ENCODE measurements at places on chromosomes 5 and 9.
A peak's percentile ranks its signal among the peaks of the same experiment; 100 is the strongest.

DNA sequence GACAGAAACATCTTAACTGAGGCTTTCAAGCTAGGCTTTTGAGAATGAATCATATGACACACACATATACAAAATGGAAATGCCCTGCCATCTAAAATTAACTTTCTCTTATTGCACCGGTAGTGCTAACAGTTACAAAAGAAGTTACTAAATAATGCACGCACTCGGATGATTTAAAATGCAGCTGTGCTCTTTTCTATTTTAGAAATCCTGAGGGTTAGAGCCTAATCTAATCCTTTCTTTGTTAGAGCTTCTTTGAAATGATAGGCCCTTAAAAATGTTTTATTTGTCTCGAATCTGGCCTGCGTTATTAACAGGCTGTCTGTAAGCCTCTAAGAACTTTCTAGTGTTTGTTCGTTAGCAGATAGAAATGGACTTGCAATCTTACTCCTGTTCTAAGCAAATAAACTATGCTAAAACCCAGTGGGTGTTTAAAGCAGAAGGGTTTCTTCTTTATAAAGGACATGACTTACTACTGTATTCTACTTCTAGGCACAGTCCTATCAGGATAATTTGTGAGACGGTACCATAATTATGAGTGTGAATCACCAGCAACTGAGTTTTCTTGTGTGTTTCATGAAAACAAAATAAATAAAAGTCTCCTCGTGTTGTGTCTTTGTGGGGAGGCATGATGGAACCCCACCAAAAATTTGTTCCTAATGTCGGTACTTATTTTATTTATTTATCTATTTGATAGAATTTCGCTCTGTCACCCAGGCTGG is 69.2 kb upstream of the MYO10 start:
- DNase-seq, result no peak

GRCh38 chr9:94017939-94018531 is 62.9 kb upstream of the BARX1 start:
- no peak for DNase-seq

- DNase-seq, result no peak
Observed at GRCh38 chr9:133779081-133779480, 40.9 kb upstream of the SARDH start.

DNA sequence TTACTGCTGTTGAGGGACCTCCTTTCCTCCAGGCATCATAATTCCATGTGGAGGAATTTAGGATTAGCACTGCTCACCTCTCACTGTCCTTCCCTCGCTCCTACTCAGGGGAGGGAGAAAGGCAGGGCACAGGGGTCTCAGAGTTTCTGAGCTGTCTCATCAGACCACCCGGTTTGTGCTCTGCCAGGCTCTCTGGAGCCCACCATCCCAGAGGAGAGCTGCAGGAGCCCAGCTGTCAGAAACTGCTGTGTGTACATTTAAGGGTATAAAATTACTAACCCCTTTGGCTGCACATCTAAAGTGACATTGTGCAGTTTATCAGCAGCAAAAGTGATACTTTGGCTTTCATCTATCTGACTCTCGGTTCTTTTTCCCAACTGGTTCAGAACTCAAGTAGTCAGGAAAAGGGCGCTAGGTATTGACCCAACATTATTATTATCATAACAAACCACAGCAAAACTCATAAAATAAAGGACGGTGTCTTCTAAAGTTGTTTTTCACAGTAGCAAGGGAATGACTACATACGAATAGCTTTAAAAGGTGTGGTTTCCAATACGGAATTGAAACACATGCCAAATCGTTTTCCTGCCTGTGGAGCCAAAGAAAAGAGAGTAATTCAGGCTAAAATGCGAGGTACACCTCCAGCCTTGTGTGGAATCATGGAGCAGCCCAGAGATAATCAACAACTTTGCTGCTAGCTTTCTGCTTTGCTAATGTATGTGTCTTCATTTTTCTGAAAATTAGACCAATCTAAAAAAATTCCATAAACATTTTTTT is 348.1 kb downstream of the TMEM167A start:
- DNase-seq, result no peak

DNA sequence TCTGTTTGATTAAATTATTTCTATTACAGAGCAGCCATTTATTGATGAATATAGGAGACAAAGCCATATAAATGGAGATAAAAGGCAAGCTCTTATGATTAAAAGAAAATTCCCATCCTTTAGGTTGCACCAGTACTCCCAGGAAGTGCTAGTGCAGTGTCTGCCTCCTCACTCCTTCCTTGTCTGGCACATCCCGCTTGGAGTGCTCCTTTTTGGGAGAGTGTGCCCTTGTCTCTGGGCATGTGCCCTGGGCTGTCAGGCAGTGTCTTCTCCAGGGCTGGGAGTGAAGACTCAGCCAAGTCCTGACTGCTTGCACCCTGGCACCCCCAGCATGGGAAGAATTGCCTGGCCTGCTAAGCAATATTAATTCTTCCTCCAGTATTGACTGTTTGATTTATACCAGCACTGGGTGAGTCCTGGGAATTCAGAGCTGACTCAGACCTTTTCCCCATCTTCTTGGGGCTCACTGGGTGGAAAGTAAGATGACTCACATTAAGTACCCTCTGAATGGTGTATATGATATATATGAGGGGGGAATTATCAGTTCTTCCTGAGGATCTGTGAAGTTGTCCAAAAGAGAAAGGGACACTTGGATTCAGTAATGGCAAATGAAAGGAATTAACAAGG is 62.1 kb downstream of the ZSWIM6 start:
- no peak for DNase-seq

DNA sequence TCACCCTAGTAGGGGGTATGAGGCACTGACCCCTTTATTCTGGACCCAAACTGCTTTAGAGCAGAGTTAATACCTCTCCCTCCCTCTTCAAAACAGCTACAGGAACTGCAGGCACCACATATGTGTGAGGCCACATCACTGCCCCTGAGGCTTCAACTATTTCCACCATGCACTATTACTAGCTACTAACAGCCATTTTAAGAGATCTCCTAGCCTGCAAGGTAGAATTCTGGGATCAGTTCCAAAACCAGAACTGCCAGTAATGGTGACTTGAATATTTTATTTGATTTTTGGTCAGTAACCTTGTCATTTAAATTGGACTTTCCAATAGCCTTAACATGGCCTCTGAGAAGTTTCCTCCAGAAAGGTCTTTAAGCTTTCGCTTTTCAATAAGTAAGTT is 55.3 kb upstream of the FSD1L start:
- DNase-seq, result no peak

- DNase-seq, result no peak
Observed at GRCh38 chr5:78187172-78187571, 107.3 kb downstream of the AP3B1 start.

DNA sequence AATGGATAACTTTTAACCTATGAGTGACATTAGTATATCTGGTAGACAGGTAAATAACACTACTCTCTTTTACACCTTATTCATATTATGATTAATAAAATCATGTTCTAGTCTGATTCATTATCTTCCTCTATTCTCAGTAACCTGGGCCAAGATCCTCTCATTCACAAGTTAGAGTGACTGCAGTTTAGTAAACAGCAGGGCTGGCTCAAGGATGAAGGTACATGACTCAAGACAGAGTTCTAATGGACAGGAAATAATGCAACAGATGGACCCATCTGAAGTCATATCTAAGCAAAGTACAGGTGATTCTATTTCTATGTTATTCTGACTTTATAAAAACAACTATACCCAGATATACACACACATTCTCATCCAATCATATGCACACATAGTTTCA is 582.5 kb upstream of the CDH18 start:
- DNase-seq, result no peak

DNA sequence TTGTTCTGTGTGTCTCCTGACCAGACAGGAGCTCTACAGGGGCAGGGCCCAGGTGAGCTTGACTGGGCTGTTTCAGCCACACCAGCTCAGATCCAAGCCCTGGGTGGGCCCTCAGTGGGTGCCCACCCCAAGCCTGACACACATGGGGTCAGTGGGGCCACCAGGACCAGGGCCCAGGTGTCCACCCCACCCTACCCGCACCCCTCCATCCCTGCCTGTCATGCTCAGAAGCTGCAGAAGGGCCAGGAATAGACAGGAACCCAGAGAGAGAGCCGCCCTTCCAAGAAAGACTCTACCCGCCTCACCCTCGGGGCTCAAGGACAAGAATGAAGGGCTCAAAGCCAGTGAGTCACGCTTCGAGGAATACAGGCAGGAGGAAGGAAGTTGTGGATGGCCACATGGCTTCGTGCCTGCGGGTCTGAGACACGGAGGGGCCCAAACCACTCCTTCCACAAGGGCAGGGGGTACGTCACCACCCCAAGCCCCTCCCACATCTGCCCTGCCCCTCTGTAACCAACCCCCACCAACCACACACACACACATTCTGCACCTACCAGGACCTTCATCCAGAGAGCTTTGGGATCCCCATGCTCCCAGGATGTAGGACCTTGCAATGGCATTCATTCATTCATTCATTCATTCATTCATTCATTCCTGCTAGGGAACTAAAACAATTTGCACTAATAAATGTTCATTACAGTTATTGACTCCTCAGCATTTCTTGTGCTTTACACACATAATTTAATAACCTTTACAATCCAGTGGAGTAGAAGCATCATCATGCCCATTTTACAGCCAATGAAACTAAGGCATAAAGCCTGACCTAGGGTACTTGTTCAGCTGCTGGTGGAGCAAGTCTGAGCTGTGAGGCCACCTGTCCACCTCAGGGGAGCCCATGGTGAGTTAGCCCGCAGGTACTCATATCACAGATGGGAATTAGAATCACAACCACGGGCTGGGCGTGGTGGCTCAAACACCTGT is 55.9 kb upstream of the STXBP1 start:
- peak; percentile 16 for DNase-seq

GRCh38 chr9:109969573-109970237 is 189.7 kb downstream of the PALM2AKAP2 start:
- DNase-seq, result no peak

- no peak for DNase-seq
Observed at GRCh38 chr5:131281133-131281867, 17.4 kb downstream of the CDC42SE2 start.

- no peak for DNase-seq
Observed at GRCh38 chr9:95305770-95306492, 11.6 kb downstream of the FANCC start.

DNA sequence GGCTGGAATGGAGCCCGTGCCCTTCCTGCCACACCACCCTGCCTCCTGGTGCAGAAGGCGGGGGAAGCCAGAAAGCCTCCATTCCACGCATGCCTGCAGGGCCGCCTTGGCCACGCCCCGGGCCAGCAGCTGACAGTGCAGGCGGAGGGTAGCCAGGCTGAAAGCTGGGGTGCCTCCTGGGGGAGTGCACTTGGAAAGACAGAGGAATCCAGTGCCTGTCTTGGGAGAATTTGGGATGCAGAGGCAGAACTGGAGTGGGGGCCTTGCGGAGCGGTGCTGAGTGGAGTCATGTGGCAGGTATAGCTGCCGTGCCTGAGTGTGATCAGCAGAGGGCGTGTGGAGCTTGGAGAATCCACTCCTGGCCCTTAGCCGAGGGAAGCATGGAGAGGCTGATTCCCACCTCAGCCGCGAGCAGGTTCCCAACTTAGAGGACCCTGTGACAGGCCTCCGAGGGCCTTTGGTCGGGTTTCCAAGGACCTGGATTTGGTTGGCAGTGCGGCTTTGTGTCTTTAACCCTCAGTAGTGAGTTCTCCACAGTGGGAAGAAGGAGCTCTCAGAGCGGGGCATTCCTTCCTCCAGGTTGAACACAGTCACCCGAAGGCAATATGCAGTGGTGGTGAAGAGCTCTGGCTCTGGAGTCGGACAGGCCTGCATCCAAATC is 9.1 kb upstream of the URM1 start:
- peak; percentile 82 for DNase-seq

DNA sequence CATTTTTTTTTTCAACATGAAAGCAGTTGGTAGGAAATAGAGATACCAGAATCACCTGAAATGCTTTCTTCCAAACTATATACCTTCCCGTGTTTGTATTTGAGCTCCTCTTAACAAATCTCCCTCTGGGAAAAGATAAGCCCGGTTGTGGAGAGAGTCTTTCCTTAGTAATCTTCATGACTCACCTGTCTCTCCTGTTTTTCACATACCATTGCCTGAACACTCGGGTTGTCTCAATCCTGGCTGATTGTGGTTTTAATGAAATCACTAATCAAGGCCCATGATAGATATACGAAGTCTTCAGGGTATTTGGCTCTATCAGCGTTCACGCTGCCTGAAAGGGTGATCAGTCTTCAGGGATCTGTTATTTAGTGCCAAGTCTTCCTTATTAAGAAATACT is 136.7 kb downstream of the MAN2A1 start:
- DNase-seq, result no peak

GRCh38 chr9:113940077-113940476 is 64.0 kb downstream of the ZNF618 start:
- no peak for DNase-seq

- DNase-seq, result no peak
Observed at GRCh38 chr5:173742432-173742816, 126.0 kb upstream of the BOD1 start.

DNA sequence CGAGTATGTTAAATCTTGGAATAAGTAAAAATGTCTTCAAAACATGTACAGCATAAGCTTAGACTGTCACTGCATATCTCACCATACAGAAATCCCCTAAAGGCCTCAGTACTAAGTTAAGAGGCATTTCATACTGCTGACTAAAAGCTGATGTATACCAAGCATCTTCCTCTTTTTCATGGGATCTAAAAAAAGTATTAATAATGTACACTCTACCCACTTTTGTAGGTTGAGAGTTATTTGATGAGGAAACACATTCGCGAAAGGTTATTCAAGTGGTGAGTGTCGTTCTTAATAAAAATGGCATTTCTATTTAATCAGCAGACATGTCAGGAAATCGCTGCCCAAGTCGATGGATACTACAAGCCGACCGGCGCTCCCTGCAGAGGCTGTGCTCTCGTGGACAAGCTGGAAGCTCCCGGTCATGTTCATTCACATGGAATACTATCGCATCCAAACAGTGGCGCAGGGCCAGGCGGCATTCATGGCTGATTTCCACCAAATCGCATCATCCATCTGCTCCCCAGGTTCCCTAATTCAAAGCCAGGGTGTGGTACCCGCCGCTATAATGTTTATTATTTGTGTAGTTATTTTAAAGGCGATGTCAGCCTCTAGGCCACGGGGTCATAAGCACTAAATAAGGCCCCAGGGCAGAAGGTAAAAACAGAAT is 724 bp downstream of the SGTB start:
- DNase-seq, result peak; percentile 30

- no peak for DNase-seq
Observed at GRCh38 chr9:120891884-120892747, 15.1 kb upstream of the PHF19 start.

DNA sequence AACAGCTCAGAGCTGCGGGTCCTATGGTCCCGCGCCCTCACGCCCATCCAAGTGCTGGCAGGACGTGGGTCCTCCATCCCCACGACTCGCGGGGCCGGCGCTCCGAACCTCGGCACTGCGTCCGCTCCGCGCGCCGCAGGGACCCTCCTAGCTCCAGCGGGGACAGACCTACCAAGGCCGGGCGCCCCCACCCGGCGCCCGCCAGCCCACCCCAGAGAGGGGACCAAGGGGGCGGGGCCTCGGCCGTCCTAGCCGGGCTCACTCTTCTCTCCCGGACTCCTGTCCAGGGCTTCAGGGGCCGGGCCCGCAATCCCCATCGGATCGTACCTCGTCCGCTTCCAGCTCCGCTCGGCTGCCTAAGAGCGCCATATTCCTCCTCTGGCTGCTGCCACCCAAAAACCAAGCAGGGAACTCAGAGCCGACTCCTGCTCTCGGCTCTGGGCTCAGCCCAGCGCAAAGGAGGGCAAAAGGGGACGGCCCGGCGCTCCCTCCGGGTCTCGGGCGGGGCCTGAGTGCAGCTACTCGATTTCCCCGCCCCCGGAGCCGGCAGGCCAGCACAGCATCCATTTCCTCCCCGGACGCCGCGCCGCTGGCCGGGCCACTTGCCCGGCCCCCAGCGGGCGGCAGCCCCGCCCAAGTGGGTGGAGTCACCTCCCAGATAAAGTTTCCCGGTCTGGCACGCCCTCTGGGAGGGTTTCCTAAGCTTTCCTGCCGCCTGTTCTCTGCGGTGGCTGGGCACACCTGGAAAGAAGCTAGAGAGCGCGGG is at the start of gene TTC39B:
TTC39B (minus strand) TSS at position 460 of the 766 bp plus-strand sequence; CDS start at position 369, 91 bp downstream.
- DNase-seq, result peak; percentile 57
